Suppressor macrophage treated with lipopolysaccharide for 4 hours (primary cell): ENCODE measurements at places on chromosomes 11 and 22.

- DNase-seq = no peak
Measured at GRCh38 chr22:43990044-43990443, 34.1 kb upstream of the PARVB start.

DNA sequence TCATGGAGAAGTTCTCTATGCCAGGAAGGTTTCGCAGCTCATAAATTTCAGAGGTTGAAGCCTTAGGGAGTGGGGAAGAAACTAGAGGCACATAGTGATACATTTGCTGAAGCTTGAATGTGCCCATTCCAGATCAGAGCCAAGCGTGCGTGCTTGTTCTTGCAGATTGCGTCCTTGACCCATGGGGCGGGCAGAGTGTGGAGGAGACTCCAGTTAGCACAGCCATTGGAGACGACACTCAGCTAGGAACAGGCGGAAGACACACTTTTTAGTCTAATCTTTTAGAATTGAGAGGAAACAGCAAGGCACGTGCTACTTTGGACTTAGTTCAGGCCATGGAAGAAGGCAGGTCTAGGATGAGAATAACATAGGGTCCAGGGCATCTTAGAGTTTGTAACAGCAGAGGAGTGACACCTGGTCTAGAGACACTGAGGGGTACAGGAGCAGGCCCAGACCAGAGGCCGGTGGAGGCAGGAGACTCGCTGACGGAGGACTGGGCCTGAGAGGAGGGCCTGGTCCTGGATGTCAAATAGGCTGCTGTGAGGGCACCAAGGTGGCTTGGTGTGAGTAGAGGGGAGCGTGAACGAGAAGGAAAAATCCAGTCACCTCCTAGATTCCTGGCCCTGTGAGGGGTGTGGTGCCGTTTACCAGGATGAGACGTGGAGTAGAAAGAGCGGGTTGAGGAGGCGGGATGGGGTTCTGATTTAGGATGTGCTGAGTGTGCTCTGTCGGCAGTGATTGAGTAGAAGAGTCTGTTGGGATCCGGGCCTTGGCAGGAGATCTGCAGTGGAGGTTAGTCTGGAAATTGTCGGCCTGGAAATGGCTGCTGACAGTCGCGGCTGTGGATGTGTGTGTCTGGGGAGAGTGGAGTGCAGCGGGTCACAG, 154.7 kb downstream of the TBC1D22A start:
- no peak for DNase-seq

GRCh38 chr22:28375761-28376534, 303.7 kb downstream of the TTC28 start:
- no peak for DNase-seq

GRCh38 chr22:38739300-38740055, 16.3 kb downstream of the SUN2 start:
- DNase-seq = no peak

GRCh38 chr22:43526117-43526655, 114.4 kb downstream of the MPPED1 start:
- DNase-seq = no peak
